ENCODE measurements at places on chromosomes 7 and 10. TPM values are rescaled to one million over a fixed set of nuclear protein-coding genes. Genes with fewer than 3 reads are reported as not detected.

GRCh38 chr7:139367438-139368155 is 7.9 kb downstream of the LUC7L2 start:
- DNase-seq = no peak

DNA sequence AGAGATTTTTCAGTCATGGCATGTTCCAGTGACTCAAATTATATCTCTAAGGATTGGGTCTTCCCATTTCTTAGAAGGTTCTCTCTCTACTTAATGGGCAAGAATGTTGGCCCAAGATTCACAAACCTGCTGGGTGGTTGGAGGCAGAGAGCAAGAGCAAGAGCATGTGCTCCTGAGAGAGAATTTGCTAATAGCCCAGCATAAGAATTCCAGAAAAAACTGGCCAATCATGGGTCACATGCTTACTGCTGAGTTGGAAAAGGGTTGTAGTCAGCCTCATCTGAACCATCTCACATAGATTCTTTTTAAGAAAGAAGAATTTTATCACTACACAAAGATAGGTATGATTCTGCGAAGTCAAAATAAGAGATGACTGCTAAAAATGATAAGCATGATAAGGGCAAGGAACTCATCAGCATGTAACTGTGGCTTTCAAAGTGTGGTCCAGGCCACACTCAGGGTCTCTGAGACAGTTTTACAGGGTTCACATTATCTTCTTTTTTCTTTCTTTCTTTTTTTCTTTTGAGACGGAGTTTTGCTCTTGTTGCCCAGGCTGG is 8.2 kb upstream of the VCL start:
- DNase-seq = no peak

DNA sequence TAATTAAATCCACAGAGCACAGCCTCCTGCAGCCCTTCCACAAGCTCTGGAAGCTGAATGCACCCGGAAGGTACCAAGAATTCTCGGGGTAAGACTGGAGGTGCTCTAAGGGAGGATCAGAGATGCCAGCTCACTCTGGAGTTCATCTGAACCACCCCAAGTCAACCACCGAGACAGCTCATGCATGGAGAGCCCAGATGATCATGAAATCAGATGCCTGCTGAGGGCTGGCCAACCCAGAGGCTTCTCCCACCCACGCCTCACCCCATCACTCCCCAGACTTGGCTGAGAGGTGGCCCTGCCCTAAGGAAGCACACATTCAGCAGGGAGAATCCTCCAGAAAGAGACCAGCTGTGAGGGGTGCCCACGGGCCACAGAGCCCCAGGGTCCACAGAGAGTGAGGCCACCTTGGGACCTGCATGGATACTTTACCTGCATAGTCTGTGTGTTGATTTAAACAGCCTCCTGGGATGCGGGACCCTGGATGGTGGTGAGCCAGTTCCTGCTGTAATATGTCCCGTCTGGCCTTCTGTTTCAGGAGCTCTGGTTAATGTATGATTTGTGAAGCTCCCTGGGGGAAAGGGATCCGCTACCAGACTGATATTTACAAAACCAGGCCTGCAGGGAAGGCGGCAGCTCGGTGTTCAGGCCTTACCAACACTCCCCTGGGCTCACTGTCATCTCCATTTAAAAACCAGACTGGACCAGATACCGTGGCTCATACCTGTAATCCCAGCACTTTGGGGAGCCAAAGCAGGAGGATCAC is 64.9 kb downstream of the INSIG1 start:
- DNase-seq = no peak

DNA sequence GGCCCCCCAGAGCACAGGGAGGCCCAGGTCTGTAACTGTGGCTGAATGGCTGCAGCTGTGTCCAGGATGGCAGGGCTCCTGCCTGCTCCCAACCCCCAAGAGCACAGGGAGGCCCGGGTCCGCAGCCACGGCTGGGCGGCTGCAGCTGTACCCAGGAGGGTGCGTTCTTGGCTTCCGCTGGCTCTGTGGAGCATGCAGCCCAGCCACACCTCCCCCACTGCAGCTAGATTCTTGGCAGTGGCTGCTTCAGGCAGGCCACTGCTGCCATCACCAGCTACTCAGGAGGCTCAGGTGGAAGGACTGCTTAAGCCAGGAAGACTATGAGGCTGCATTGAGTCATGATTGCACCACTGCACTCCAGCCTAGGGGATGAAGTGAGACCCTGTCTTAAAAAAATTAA is 27.9 kb downstream of the C7orf25 start:
- DNase-seq = no peak

CALML5 gene
- not detected for total RNA-seq

- no peak for DNase-seq
Observed at GRCh38 chr10:112471878-112472487, 25.0 kb downstream of the VTI1A start.

- DNase-seq = no peak
Observed at GRCh38 chr10:15859509-15859905, 800 bp downstream of the MINDY3 start.

- DNase-seq = no peak
Observed at GRCh38 chr7:151342102-151342646, 562 bp downstream of the NUB1 start.

DNA sequence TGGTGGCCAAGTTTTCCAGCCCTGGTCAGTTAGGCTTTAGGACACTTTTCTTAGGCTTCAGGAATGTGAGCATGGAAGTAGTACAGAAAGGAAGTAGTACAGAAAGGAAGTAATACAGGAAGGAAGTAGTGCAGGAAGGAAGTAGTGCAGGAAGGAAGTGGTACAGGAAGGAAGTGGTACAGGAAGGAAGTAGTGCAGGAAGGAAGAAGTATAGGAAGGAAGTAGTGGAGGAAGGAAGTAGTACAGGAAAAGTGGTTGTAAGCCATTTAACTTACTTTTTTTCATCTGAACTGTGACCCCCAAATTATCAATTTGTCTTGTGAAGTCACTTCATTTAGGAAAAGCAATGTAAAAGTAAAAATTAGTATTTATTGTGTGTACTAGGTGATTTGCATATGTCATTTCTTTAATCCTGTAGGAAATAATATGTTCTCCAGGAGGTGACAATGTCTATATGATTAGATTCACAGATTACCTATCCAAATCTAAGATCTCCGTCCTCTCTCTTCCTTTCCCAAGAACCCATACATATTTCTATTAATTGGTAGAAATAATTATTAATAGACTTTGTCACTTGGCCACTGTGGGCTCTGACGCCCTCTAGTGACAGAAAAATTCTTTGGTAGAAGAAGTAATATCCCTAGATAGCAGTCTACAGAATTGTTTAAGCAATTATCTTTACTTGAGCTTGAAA is 3.9 kb upstream of the FAS start:
- DNase-seq = no peak

IL6 gene
- 1.4 TPM for total RNA-seq

CACNB2 gene
- 13.0 TPM for total RNA-seq

GRCh38 chr10:45495438-45496152 is 121.6 kb downstream of the ALOX5 start:
- no peak for DNase-seq

- no peak for DNase-seq
Observed at GRCh38 chr7:69067397-69067796, 530.9 kb upstream of the AUTS2 start.

COL13A1 gene
- total RNA-seq = 14.1 TPM

DNA sequence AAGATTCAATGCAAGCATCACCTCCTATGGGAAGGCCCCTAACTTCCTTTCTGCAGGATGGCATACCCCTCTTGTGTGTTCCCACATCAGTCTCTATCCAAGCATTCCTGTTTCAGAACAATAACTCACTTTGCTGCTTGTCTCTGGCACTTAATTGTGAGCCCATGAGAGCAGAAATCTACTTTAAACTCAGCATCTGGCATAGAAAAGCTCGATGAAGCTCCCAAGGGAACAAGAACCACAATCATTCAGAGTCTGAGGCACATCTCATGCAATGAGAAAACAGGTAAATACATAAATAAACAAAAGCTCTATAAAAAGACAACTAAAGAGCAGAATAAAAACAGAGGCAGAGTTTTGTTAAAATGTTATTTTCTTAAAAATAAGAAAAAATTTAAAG is 66.2 kb downstream of the VPS41 start:
- DNase-seq = no peak

DMBT1 gene
- not detected for total RNA-seq

Data from mesothelial cell of epicardium (in vitro differentiated cells).